Forelimb muscle (tissue), 1 donor: ENCODE measurements at places on chromosomes 1 and 21.

GRCh38 chr1:234879147-234880080 is 249.2 kb downstream of the TOMM20 start:
- no peak for DNase-seq

- DNase-seq = peak; percentile 65
Measured at GRCh38 chr1:31182352-31182751, 57.3 kb downstream of the NKAIN1 start.

- no peak for DNase-seq
Measured at GRCh38 chr1:109509176-109510134, at the start of gene AMIGO1. AMIGO1 (minus strand) TSS chr1:109509727; CDS start chr1:109508912, 815 bp downstream.

GRCh38 chr1:11187494-11187893 is 1.7 kb upstream of the ANGPTL7 start:
- no peak for DNase-seq

- DNase-seq = no peak
Measured at GRCh38 chr1:224739303-224739996, 123.3 kb downstream of the CNIH3 start.

GRCh38 chr1:51740652-51741051 is 123.8 kb downstream of the OSBPL9 start:
- DNase-seq = no peak
